Activated CD8-positive, alpha-beta memory T cell treated with anti-CD3 and anti-CD28 coated beads, Interleukin-2, amount 10 ng/mL, durations not matched to agents 7 days and 5 days (primary cell): ENCODE measurements at places on chromosomes 7 and 10. TPM values are rescaled to one million over a fixed set of nuclear protein-coding genes. Genes with fewer than 3 reads are reported as not detected.

DNA sequence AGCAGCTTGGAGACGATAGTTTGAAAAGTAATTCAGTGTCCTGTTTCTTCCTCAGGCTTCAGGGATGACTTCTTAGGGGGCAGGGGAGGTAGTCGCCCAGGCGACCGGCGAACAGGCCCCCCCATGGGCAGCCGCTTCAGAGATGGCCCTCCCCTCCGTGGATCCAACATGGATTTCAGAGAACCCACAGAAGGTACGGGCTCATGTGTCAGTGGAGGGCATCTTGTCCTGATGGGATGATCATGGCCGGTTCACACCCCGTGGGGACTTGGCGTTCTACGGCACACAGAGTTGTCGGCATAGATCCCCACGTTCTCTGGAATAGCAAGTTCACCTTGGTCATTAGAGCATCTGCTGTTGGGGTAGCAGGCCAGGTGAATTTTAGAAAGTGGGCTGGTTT lies 15.1 kb upstream of the LAT2 start:
- peaks cover 16% of the 10 kb centered on the region for H3K4me1 ChIP-seq
- DNase-seq = no peak
- H3K36me3 ChIP-seq = peaks cover 57% of the 10 kb centered on the region
- peak overlapping the region; percentile 77 for H3K27ac ChIP-seq
- H3K27me3 ChIP-seq = no peaks in the 10 kb centered on the region

DNA sequence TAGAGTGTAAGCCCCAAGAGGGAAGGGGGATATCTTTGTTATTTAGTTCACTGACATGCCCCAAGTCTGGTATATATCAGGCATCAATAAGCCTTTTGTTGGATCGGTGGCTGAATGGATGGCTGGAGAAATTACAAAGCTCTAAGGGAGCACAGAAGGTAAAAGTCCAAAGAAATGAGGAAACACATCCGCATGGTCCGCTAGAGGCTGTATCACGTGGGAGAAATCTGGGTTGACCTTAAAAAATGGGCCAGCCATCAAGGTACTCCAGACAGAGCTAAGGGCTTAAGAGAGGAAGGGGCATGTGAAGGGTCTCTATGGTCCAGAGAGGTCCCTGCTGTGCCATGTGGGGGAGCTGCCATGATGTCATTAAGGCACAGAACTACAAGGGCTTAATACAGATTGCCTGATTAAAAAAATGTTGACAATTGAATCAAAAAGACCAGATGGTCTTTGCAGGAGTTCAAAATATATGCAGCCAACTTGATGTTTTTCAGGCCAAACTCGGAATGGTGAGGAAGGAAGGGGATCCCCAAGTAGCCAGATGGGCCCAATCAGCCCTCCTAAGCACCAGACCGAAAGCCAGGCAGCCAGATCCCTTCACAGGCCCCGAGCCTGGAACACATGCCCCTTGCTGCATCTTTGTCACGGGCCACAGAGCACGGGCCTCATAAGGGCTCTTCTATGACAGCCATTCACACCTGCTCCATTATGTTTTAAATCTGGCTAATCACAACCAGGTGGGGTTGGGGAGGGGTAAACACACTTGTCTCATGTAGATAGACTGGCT lies 31.9 kb downstream of the SCRN1 start:
- no peak for DNase-seq
- peaks cover 33% of the 10 kb centered on the region for H3K4me1 ChIP-seq
- peaks cover 5% of the 10 kb centered on the region for H3K27me3 ChIP-seq
- no peaks in the 10 kb centered on the region for H3K36me3 ChIP-seq
- no peak overlapping the region for H3K27ac ChIP-seq

DNA sequence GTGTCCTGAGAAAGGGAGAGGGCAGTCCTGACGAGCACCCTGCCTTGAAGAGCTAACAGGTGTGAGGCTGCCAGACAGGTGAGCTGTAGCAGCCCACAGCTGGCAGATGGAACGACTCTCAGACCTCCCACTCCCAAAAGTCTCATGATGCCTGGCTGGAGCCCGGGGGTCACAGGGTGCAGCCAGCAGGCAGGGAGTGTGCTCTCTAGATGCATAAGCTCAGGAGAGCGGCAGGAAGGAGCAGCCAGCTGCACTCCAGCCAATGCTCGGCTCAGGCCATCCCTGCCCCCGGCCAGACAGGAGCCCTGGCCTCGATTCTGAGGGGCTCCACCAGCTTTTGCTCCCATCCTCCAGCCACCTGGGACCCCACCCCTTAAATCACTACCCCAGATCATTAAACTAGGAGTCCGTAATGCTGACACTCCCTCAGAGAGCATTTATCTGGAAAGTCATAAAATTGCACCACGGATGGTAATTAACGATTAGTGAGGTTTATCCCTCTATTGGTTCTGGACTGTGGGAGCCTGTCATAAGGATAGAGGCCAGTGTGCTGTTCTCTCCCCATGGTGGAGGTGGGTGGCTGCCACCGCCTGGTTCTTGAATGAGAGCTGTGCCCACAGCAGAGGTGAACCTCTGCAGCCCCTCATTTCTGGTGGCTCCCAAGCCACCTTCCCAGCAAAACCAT lies 63.5 kb upstream of the ZMIZ1 start:
- no peak overlapping the region for H3K27ac ChIP-seq
- H3K4me1 ChIP-seq = peaks cover 7% of the 10 kb centered on the region
- DNase-seq = no peak
- H3K27me3 ChIP-seq = peaks cover 3% of the 10 kb centered on the region

- peak overlapping the region; percentile 73 for H3K27ac ChIP-seq
- H3K36me3 ChIP-seq = peaks cover 6% of the 10 kb centered on the region
- peaks cover 47% of the 10 kb centered on the region for H3K4me1 ChIP-seq
- H3K4me3 ChIP-seq = peak overlapping the region; percentile 28
These were observed 1.6 kb upstream of the RAB19 start for GRCh38 chr7:140402178-140402835.

DNA sequence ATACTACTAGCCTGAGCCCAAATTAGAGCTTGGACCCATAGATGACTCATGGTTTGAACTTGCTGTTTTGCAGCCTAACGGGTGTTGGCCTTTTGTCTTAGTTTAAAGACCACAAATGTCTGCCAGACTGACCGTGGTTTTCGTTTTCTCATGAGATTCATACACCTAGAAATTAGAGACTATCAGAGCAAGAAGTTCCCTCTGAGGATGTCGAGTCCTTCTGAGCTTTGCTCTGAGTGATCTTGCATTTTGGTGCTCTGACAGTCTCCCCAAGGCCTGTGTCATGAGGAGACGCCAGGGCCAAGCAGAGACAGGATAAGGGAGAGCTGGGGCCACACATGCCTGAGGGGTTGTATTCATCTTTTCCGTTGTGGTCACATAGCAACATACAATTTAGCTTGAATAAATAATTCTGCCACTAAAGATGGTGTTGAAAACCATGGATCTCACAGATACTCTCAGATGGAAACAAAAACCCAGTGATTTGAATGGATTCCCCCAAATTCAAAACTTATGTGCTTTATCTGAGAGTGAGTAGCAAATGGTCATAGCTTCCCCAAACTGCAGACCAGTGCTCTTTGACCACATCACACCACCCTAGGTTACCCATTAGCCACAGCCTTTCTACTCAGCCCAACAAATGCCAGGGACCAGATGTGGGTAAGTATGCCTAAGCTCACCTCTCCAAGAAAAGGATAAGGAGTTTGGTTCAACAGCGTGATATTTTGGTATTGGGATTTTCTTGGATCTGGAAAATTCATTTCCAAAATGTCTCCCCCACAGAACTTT lies 762.0 kb upstream of the IGFBP3 start:
- no peaks in the 10 kb centered on the region for H3K27me3 ChIP-seq
- no peak for DNase-seq
- no peak overlapping the region for H3K27ac ChIP-seq
- H3K36me3 ChIP-seq = no peaks in the 10 kb centered on the region
- H3K4me3 ChIP-seq = no peak overlapping the region

HOXA11 gene
- not detected for total RNA-seq

- peak; percentile 74 for DNase-seq
- H3K36me3 ChIP-seq = peaks cover 3% of the 10 kb centered on the region
- peaks cover 1% of the 10 kb centered on the region for H3K27me3 ChIP-seq
- H3K4me3 ChIP-seq = peak overlapping the region; percentile 88
- peak overlapping the region; percentile 95 for H3K27ac ChIP-seq
These were observed 855 bp downstream of the ATP6V1F start for GRCh38 chr7:128863433-128863989.

NIPSNAP2 gene
- 29.0 TPM for total RNA-seq

DNA sequence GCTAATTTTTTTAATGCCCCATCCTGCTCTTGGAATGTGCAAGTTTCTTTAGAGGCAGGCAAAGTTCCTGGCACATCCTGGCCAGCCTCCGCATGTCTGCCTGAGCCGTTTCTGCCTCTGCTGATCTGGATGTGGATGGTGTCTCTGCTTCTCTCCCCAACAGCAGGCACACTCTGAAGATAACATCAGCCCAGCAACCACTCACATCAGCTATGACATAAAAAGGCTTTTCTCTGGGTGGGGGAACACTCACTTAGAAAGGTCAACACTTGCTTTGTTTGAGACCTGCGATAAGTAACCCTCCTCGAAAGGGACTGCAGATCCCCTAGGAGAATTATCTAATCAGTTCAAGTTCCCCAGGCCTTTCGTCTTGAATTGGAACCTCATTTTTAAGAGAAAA lies 142.9 kb downstream of the FGFR2 start:
- DNase-seq = no peak
- no peaks in the 10 kb centered on the region for H3K36me3 ChIP-seq
- H3K27me3 ChIP-seq = no peaks in the 10 kb centered on the region
- no peak overlapping the region for H3K27ac ChIP-seq
- H3K4me1 ChIP-seq = no peaks in the 10 kb centered on the region

DGKB gene
- not detected for total RNA-seq
